ENCODE measurements at places on chromosomes 1 and 21.

- no peak for DNase-seq
Measured at GRCh38 chr21:14438211-14438610, 55.3 kb upstream of the HSPA13 start.

DNA sequence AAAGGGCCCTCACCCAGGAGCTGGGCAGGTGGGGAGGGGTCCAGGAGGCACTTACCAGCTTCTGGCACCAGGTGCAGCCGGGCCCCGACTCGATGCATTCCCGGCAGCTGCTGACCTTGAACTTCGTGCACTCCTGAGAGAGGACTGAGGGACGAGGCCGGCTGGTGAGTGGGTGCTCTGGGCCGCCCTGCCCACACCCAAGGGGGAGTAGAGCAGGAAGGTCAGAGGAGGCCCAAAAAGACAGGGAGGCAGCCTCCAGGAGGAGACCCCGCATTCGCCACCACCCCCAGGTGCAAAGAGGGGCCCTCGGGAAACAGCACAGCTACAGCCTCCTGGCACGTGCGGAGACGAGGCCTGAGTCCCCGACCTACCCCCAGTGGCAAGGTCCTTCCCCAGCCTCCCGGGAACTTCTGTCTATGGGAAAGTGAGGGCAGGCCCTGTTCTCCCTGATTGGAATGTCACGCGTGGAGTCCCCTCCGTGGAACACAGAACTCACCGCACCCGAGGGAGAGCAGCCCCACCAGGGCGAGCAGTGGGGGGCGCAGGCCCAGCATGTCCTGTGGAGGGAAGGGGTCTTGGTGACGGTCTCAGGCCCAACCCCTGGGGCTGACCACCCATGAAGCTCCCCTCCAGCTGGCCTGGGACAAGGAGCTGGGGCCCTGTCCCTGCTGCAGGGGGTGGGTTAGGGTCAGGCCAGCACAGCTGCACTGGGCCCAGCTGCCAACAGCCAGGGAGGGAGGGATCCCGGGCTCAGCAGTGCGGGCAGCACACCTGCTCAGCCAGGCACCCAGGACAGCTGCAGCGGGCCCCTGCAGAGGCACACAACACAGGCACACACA is 10.3 kb downstream of the ITGB2 start:
- DNase-seq = no peak

- DNase-seq = no peak
Measured at GRCh38 chr21:38242061-38242460, 14.7 kb upstream of the KCNJ15 start.

DNA sequence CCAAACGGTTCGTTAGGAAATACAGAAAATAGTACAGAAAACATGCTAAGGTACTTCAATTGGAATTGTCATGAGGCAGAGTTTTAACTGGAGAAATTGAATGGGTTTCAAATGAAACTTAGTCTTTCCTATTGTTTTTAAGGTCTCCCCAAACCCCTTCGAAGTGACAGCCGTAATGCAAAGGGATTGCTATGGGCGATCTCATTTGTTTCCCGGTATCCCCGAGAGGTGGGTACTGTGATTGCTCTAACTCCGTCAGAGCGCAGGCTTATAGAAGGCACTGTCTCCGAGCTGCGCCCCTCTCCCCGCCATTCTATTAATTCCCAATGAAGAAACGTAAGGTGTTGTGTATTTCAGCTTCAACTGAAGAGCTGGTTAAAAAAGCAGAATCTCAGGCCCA is 22.0 kb upstream of the RNF187 start:
- no peak for DNase-seq

DNA sequence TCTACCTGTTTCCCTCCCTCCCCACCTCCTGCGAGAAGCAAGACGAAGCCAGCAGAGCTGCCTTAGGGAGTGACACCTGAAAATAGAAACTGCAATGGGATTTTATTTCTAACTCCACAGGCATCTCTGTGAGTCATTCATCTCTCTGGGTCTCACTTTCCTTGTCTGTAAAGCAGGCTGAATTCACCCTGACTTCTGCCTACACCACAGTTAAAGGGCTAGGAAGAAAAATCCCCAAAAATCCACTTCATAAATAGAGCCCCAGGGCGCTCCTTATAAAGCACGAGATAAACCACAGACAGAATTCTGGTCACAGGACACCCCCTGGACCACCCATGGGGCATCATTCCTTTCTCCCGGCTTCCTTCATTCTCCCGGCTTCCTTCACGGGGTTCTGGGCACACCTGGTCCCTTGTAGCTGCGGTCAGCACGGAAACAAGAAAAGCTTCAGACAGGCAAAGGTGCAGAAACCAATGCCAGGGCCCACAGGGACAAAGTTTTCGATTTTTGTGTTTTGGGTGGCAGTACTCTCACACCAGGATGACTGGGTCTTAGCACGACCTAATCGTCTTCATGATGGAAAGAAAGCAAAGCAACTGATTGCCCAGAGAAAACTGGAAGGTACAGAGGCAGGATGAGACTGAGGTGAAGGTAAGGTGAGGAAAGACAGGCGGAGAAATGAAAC is 2.8 kb upstream of the H6PD start:
- DNase-seq = no peak

DNA sequence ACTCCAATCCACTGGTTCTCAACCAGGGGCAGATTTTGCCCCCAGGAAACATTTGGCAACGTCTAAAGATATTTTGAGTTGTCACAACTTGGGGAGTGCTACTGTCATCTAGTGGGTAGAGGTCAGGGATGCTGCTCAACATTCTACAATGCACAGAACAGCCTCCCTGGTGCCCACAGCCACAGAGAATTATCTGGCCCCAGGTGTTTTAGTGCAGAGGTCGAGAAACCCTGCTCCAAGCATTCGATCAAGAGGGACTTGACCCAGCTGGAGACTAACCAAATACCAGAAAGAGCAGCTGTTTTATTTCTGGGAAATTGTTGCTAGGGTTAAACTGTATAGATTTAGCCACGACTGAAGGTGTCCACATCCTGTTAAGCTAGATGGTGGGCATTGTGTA is 19.2 kb downstream of the CD247 start:
- no peak for DNase-seq

- DNase-seq = no peak
Measured at GRCh38 chr1:41469706-41470105, 14.8 kb downstream of the EDN2 start.

DNA sequence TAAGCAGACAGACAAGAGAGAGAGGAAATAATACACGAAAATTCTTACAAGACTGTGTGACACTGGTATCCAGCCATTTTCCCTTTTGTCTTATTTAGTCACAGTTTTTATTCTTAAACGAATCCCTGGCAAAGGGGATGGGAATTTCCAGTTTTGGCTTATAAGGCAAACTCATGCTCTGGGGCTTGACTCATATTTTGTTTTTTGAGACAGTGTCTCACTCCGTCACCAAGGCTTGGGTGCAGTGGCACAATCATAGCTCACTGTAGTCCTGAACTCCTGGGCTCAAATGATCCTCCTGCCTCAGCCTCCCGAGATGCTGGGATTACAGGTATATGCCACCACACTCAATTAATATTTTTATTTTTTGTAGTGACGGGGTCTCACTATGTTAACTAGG is 31.9 kb downstream of the PTGER3 start:
- no peak for DNase-seq

DNA sequence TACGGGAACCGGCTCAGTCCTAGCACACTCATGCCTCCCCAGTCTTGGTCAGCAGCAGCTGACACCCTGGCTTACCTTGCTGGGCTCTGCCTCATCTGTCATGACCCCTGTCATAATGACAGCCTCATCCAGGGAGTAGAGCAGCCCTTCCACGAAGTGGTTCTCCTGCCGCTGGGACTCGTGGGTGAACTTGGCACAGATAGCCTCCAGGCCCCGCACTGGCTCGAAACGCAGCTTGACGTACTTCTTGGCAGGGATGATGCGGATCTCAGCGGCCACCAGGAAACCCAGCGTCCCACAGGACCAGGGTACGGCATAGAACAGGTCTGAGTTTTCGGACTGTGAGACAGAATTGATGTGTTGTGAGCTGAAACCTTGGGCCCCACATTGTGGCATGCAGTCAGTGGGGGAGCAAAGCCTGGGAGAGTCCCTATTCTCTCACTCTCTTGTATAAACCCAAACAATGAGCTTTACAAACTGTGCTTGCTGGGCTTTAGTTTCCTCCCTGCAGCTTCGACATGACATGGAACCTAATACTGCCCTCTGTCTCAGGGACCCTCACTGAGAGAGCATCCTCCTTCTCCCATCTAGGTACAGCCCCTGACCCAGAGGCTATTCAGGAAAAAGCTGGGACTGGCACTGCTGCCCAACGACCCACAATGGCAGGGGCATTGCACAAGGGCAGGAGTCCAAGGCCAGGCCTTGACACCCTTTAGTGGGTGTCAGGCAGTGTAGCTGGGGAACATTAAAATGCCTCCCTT is 15.5 kb downstream of the DHCR24 start:
- DNase-seq = no peak

DNA sequence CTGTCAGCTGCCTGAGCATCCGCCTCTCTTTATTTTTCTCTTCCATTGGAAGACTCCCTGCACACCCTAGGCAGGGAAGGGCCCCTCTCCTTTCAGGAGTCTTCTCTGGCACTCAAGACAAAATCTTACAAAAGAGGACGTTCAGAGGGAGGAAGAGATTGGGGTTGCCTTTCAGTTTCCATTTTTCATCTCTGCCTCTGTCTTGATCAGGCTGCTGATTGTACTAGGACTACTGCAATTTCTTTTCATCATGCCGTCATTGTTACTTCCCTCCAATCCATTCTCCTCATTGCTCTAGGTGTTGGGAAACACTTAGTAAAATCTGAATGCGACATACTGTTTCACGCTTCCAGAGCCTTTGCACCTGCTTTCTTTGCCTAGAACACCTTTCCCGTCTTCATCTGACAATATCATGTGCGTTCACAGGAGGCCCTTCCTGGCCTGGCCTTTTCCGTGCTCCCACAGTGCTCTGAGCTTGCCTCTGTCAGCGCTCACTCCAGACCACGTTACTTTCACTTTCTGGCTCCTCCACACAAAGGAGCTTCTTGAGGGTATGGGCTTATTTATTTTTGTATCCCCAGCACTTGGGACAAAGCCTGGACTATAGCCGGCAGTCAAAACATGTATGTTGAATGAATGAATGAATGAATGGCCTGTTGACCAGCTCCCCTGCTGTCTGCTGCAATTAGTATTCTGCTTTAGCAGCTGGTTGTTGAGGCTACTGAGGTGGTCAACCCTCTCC is 10.9 kb downstream of the LRRC71 start:
- DNase-seq = no peak

DNA sequence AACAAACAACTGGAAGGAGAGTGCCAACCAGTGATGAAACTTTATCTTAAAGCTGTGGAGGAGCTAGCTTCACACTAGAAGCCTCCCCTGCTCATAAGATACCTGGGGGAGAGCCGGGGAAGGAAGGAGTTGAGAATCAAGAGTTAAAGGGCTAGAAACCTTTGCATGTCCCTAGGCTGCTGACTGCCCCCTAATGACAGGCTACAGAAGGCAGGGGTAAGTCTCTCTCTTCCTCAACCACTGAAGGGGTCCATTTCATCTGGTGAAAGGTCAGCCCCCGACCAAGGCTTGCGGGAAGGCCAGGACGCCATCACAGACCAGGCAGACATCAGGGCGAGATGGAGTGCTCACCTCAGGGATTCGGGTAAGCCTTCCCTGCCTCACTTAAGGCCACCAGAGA is 65.6 kb upstream of the GRHL3 start:
- no peak for DNase-seq

- peak; percentile 87 for DNase-seq
Measured at GRCh38 chr1:225754940-225755641, 22.5 kb upstream of the SRP9 start.

DNA sequence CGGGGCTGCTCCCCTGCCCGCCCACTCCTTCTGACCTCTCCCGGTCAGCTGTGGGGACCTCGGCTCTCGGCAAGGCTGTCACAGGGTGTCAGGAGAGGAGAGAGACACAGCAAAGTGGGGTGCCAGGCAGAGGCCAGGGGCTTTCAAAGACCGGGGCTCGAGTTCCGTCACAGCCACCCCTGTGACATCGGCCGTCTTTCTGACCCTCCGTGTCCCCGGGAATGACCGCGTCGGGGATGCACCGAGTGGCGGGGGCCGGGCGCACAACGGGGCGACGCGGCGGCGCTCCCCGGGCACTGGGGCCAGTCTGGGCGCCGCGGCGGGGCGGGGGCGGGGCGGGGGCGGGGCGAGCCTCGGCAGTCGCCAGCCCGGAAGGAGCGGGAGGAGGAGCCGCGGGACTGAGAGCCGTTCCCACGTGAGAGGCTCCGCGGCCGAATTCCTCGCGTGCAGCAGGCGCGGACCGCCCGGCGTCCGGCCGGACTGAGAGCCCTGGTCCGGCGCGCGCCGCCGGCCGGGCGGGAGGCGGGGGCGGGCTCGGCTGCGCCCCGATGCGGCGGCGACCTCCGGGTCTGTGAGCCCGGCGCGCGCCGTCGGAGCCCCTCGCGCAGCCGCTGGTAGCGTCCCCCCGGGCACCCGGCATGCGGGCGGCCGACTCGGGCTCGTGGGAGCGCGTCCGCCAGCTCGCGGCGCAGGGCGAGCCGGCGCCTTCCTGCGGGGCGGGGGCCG is 229.7 kb upstream of the TMEM51 start:
- peak; percentile 97 for DNase-seq

GRCh38 chr1:157968508-157968907 is 24.9 kb upstream of the KIRREL1 start:
- DNase-seq = peak; percentile 45

GRCh38 chr1:162456323-162456722 is 41.3 kb upstream of the UHMK1 start:
- no peak for DNase-seq

DNA sequence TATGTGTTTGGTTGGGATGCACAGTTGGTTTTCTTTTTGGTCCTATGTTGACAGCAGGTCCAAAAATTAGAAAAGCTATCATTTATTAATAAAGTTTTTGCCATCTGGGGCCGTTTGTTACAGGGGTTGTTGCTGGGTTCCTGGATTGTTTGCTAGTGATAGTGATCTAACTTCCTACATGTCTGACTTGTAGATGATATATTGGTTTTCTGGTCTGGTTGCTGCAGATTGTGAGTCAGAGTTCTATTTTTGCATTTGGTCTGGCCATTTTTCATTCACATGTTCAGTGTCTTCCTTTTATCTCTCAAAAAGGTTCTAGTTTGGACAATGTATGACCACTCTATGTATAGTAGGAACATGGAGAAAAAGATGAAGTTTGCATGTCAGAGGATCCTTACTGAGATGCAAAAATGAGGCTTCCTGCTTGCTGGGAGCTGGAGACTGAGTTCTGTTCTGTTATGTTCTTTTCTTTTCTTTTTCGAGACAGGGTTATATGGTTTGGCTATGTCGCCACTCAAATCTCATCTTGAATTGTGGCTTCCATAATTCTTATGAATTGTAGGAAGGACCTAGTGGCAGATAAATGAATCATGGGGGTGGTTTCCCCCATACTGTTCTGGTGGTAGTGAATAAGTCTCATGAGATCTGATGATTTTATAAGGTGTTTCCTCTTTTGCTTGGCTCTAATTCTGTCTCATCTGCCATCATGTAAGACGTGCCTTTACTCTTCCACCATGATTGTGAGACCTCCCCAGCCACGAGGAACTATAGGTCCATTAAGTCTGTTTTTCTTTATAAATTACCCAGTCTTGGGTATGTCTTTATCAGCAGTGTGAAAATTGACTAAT is 4.2 kb upstream of the NVL start:
- peak; percentile 9 for DNase-seq

GRCh38 chr1:19033926-19034680 is 77.6 kb upstream of the IFFO2 start:
- peak; percentile 90 for DNase-seq

All from AG20443 (cell line).